Smooth muscle cell of the brain vasculature (primary cell): ENCODE measurements at places on chromosomes 2 and 18.

DNA sequence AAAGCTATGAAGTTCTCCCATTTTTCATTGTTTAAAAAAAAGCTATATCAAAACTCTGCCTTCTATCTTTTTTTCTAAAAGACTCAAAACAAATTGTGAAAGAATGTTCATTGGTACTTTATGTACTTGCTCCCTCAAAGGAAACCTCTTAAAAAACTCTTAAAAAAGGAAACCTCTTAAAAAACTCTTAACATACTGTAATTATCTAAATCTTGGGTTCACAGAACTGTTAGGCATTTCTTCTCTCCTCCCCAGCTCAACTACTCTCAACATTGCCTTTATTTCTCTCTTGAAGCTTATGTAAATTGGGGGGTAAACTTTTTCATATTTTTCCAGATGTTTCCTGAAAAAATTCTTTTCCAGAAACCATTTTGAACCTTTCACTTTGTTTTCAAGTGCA lies 330.5 kb upstream of the SLC39A10 start:
- DNase-seq, result no peak

DNA sequence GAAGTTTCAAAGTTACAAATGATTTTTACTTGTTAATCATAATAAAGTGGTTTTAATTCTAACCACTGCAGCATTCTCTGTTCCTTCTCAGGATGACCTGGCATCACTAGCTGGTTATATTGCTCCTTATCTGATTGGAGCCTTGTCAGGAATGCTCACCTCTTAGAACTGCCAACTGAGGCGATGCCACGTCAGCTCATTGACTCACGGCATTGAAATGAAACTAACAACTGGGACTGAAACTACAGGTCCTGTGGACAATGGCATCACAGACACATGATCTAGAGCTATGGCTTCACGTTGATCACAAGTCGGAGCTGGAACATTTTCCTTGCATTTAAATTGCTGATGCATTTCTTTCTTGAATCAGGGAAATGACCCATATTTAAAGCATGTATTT lies 54.9 kb upstream of the MAP2 start:
- no peak for DNase-seq

GRCh38 chr2:10478916-10479315 lies 30.8 kb upstream of the ODC1 start:
- DNase-seq, result no peak

DNA sequence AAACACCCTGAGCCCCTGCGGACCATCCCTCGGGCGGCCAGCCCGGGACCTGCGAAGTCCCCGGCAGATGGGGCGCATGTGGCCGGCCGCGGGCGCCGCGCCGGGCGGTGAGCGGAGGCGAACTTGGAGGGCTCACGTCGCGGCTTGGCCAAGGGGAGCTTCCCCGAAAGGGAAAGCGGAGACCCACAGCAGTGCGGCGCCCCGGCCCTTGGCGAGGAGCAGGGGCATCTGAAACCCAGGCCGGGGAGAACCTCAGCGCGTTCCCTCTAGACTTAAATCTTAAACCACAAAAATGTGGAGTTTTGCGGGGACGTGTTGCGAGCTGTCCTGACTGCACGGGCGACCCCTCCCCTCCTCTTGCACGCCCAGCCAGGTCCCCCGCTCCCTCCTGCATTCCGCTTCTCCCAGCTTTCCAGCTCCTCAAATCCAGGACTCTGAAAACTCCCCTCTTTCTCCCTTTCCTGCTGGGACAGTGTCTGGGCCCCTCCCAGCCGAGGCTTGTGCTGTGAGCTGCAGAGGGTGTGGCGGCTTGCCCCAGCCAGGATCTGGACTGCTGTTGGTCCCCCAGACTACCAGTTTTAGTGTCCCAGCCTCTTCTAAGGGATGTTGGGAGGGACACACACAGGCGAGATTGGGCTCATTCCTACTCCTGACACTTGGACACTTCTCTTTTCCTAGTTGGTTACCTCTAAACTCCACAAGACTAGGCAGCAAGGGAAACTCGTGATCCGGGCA lies 1.3 kb downstream of the FMNL2 start:
- DNase-seq, result no peak

- no peak for DNase-seq
These were observed 709.3 kb downstream of the SLC4A3 start for GRCh38 chr2:220336771-220337170.

- no peak for DNase-seq
These were observed 54.3 kb downstream of the GPD2 start for GRCh38 chr2:156490466-156490840.

DNA sequence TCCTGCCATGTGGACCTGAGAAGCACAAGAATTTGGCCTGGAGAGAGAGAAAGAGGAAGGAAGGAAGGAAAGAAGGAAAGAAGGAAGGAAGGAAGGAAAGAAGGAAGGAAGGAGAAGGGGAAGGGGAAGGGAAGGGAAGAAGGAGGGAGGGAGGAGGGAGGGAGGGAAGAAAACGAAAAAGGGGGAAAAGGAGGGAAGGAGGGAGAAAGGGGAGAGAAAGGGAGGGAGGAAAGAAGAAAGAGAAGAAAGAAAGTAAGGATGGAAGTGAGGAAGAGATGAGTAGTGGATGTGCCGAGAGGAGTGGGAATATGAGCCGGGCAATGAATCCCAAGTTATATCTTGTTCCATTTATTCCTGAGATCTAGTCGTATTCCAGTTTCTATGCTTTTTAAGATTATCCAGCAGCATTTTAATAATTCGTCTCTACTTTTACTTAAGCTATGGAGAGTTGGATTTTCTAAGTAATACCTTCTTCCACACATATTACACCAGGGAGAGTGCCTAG lies 247.8 kb downstream of the TDRD15 start:
- DNase-seq, result no peak

DNA sequence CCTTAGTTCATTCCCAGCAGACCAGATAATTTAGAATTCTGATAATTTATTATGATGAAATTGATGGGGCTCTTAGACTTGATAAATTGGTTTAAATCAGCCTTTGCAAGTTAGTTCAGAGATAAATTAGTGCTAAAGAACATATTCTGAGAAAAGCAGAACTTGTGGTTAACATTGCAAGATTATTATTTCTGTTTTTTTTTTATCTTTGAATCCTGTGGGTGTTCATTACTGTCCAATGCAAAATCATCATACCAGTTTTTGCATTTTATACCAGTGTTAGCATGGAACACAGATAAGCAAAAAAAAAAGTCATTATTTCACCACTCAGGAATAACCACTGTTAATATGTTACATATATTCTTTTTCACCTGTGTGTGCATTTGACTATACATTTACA lies 9.1 kb downstream of the SEPTIN2 start:
- DNase-seq, result no peak

DNA sequence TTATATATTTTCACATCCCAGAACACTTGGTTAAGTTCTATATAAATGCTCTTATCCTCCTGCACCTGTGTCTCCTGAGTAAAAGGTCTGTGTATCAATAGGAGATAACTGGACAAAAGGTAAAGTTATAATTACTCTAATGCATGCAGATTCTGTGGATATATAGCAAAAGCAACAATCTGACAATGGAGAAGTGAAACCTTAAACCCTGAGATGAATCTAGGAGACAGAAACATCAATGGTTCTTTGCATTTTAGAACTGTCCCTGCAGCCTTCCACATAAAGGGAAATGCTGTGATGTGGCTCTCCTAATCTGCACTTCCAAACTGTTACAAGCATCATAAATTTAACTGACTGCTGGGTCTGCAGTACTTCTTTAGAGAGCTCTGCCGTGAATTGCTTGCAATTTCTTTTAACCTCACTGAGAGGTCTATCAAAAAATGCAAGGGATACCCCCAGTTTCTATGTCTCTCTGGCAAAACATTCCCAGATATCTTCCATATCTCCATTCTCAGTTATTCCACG lies 42.8 kb upstream of the FSIP2 start:
- DNase-seq, result no peak

- no peak for DNase-seq
These were observed 79.9 kb downstream of the TRIB2 start for GRCh38 chr2:12796657-12797056.

DNA sequence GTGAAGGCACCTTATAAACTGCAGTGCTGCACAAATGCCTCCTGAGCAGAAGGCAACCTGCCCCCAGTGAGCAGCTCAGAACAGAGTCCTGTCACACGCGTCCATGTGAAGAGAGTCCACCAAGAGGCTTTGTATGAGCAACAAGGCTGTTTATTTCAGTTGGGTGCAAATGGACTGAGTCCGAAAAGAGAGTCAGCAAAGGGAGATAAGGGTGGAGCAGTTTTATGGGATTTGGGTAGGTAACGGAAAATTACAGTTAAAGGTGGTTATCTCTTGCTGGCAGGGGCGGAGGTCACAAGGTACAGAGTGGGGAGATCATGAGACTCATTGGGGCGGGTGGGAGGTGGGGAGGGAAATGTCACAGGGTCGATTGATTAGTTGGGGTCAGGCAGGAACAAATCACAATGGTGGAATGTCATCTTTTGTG lies 53.4 kb upstream of the RALBP1 start:
- DNase-seq, result no peak

- no peak for DNase-seq
These were observed 24.3 kb downstream of the NCK2 start for GRCh38 chr2:105768961-105769452.

DNA sequence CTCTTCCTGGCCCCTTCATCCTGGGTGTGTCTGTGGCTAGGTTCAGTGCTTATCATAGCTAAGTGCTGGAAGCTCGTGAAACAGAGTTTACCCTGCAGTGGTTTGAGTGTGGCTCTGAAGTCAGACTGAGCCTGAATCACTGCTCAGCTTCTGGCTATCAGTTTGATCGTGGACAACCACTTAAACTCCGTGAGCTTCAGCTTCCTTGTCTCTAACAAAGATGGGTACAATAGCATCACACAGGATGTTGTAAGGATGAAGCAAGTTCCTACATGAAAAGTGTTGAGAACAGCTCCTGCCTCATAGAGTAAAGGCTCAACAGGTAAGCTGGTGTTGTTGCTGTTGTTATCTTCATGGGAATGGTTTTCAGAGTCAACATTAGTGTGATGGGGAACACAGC lies 210.3 kb downstream of the CLIP4 start:
- DNase-seq, result no peak

GRCh38 chr2:239273280-239274234 lies 127.3 kb downstream of the HDAC4 start:
- DNase-seq, result no peak

GRCh38 chr2:159051661-159052060 lies 83.2 kb downstream of the TANC1 start:
- DNase-seq, result no peak

- no peak for DNase-seq
These were observed 1.0 kb downstream of the PLEKHB2 start for GRCh38 chr2:131105950-131106801.

GRCh38 chr2:85547089-85547858 lies 8.3 kb downstream of the MAT2A start:
- DNase-seq, result no peak

DNA sequence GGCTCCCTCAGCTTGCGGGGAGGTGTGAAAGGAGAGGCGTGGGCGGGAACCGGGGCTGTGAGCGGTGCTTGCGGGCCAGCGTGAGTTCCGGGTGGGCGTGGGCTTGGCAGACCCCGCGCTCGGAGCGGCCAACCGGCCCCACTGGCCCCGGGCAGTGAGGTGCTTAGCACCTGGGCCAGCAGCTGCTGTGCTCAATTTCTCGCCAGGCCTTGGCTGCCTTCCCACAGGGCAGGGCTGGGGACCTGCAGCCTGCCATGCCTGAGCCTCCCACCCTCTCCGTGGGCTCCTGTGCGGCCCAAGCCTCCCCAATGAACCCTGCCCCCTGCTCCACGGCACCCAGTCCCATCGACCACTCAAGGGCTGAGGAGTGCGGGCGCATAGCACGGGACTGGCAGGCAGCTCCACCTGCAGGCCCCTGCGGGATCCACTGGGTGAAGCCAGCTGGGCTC lies 48.2 kb downstream of the RNF138 start:
- DNase-seq, result no peak

DNA sequence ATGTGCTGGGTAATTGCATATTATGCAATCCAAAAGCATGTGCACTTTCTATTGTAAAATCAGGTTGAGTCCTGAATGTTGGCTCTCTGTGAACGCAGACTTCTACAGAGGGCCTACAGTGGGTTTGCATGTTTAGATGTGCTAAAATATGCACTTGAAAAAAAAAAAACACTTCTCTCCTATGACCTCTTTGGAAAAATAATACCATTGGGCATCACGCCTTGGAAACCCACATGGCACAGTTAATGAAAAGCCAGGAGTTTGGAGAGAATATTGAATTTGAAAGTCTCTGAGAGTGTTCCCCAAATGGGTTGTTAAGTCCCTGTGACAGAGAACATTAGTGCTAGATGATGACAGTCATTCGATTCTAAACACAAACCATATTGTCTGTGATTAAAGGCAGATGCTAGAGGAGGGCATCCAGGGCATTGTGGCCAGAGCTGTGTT lies 710.4 kb upstream of the PIK3C3 start:
- no peak for DNase-seq

- DNase-seq, result no peak
These were observed 103.2 kb upstream of the WDR75 start for GRCh38 chr2:189338115-189338514.

DNA sequence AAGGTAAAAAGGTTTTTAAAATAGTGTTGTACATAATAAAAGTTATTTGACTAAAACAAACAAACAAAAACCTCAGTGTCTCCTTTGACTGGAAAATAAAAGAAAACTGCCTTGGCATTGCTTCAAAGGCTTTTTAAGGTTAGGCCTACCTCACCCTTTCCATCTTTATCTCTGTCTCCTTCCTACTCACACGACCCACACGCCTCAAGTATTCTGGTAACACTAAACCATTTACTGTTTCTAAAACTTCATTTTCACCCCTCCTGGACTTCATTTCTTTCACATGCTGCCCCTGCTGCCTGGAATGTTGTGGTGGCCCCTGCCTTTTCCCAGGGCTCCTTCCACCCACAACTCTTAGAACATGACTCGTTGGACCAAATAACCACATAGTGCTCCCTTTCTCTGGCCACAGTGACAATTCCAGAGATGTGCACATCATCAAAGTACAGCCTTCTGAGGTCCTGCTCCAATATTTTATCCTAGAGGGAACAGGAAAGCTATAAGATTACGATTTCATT lies 54.0 kb downstream of the ERBB4 start:
- no peak for DNase-seq

DNA sequence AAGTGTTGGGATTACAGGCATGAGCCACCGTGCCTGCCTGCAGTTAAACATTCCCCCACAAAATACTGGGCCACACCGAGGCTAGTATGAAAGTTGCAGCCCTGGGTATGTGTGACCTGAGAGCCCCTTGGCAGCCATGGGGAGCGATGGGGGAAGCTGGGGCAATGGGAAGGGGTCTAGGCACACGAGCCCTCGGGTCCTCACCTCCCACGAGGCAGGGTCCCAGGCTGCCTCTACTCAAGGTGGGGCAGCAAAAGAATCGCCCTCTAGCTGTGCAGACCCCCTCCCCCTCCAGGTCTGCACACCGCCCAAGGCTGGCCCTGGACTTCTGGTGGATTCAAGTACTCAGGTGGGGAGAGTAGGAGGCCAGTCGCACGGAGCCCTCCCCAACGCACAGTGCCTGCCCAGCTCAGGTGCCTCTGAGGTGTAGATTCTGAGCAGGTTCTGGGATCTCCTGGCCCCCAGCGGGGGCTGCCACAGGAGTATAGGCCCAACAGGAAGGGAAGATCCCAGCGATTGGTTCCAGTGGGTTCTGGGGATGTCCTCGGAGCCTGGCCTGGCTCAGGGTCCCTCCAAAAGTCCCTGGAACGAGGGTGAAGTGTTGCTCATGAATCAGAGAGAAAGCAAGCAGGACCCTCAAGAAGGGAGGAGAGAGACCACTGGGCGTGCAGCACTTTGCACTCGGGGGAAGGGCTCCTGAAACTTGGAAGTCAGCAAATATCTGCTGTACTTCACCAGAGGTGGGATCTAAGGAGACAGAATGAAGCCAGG lies 2.6 kb downstream of the GPR35 start:
- DNase-seq, result no peak

GRCh38 chr18:4808891-4809290 lies 353.8 kb upstream of the DLGAP1 start:
- DNase-seq, result no peak
